8988T (cell line): ENCODE measurements at places on chromosomes 3 and 15.

- no peak for DNase-seq
These were observed 145.5 kb downstream of the UACA start for GRCh38 chr15:70617911-70618287.

GRCh38 chr3:8539419-8539818, 37.8 kb downstream of the LMCD1 start:
- DNase-seq: no peak

- no peak for DNase-seq
These were observed 23.8 kb downstream of the METTL6 start for GRCh38 chr3:15403495-15403894.

GRCh38 chr15:34883042-34883441, 86.5 kb downstream of the AQR start:
- no peak for DNase-seq

- DNase-seq: no peak
These were observed 9.4 kb upstream of the ANPEP start for GRCh38 chr15:89823836-89824606.

- no peak for DNase-seq
These were observed 4.0 kb downstream of the SOX2 start for GRCh38 chr3:181715571-181716340.

- DNase-seq: no peak
These were observed 129.7 kb downstream of the ARNT2 start for GRCh38 chr15:80533790-80534333.

- no peak for DNase-seq
These were observed 1.4 kb downstream of the DNAJA4 start for GRCh38 chr15:78265752-78266224.

- DNase-seq: no peak
These were observed 38.8 kb upstream of the BNC1 start for GRCh38 chr15:83323296-83323711.

GRCh38 chr3:183046883-183047282, 52.4 kb downstream of the MCCC1 start:
- no peak for DNase-seq

DNA sequence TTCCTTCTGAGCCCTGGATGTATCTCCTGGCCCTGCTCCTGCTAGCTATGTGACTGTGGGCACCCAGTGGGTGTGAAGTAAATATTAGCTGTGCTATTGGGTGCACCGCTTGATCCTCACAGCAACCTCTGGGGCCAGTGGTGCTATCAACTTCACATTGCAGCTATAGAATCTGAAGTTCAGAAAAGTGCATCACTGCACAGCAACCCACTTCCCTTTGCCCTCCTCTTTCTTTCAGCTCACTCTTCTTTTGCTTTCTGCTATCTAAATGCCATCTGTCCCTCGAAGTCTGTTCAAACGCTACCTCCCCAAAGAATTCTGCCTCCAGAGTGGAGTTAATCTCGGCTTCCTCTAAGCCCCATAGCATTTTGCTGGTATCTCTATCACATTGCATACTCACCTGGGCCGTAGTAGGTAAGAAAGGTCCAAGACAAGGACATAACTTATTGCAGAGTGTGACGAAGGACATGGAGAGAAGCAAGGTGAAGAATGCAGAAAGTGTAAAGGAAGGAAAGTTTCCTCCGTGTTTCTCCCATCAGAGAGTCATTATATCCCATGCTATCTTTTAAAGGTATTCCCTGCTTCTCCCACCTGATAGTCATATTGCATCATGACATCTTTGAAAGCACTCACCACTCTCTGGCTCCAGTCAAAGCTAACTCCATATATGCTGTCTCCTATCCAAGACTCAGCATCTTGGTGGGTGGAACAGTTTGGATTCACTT, 57.1 kb upstream of the BCL6 start:
- DNase-seq: no peak

DNA sequence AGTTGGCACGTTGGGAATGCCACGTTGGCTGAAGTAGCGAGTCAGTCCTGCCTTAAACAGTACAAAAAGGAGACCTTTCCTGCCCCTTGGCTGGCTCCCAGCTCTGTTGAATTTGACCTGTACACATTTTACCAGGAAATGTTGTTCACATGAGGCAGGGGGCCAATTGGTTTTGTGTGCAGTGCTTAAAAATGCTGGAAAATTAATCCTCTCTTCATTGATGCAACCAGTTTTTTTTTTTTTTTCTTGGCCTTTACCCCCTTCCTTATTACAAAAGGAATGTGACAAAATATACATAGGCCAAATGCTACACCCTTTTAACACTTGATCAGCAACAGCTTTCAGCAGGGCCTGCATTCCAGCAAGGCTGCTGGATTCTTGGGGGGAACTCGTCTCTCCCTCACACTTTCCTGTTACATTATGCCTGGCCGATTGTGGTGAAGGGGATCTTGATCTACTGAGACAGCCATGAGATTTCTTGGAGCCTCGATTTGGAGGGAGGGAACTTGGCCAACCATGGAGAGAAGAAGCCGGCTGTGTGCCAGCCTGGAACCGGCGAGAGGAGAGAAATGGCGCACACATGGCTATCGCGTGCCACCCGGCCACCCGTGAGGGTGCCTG, 93.1 kb downstream of the DNASE1L3 start:
- DNase-seq: no peak

- DNase-seq: no peak
These were observed 4.7 kb downstream of the EIF1B start for GRCh38 chr3:40313975-40314860.

- no peak for DNase-seq
These were observed 1030.2 kb downstream of the MCTP2 start for GRCh38 chr15:95261546-95261945.
